ENCODE measurements at places on chromosomes 3 and 15. TPM values are rescaled to one million over a fixed set of nuclear protein-coding genes. Genes with fewer than 3 reads are reported as not detected.

IL17RE gene
- 71.4 TPM for total RNA-seq

ITIH1 gene
- not detected for total RNA-seq

GRCh38 chr3:184874709-184875644, 63.0 kb downstream of the VPS8 start:
- DNase-seq: peak; percentile 23

DNA sequence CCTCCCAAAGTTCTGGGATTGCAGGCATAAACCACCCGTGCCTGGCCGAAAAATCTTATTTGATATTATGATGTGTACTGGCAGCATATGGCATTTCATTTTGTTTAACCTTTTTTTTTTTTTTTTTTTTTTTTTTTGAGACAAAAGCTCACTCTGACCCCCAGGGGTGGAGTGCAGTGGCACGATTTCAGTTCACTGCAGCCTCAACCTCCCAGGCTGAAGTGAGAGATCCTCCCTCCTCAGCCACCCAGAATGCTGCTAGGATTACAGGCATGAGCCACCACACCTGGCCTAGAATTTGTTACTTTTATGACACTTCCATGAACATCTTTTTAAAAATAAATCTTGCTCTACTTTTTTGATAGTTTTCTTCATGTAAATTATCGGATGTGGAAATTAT, 12.0 kb downstream of the TERB2 start:
- DNase-seq: no peak

- DNase-seq: no peak
Observed at GRCh38 chr3:192894676-192895075, 23.0 kb downstream of the MB21D2 start.

GRCh38 chr3:184911570-184911969, 99.6 kb downstream of the VPS8 start:
- DNase-seq: peak; percentile 18

GRCh38 chr3:30518181-30518864, 88.1 kb upstream of the TGFBR2 start:
- DNase-seq: peak; percentile 40
